Hematopoietic multipotent progenitor cell (in vitro differentiated cells): ENCODE measurements at places on chromosomes 12 and 14. TPM values are rescaled to one million over a fixed set of nuclear protein-coding genes. Genes with fewer than 3 reads are reported as not detected.

DNA sequence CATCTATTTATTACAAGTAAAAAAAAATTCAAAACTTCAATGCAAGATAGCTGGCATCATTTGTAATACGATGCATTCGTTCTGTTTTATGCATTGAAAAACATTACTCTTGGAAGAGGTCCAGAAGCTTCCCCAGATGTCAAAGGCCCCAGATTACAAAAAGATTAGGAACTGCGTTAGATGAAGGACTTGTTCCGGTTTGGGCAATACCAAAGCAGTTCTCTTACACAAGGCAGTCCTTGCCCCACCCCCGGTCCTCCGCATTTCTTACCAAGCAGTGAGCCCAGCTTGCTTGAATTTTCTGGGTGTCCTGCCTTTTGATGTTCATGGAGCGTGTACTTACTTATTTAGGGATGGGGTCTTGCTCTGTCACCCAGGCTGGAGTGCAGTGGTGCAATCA is 4.8 kb upstream of the HVCN1 start:
- no peak for DNase-seq

DNA sequence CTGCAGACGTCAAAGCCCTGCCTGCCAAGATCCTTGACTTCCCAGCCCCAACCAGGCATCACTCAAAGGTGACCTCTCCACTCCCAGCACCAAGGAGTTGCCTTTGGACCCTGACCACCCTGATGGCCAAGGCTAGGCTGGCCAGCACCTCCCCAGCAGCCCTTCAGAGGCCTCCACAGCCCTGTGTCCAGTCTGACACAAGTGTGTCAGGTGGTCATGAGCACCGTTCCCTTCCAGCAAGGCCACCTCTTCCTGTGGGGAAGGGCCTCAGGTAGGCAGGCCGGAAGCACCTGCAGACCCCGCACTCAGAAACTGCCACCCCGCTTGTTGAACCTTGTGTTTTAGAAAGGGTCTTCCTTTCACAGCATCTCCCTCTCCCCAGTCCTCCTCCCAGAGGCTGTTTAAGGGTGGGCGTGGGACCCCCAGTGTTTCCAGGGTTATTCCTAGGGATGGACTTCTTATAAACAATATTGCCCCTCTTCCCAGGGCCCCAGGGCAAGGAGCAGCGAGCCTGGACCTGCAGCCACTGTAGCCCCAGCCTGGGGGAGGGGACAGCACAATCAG is 13.2 kb upstream of the INF2 start:
- DNase-seq: no peak

GRCh38 chr12:123902821-123903220 is 69.8 kb downstream of the CCDC92 start:
- no peak for DNase-seq

The SLC7A8 gene
- total RNA-seq: 2.2 TPM

The KRT83 gene
- total RNA-seq: not detected

DNA sequence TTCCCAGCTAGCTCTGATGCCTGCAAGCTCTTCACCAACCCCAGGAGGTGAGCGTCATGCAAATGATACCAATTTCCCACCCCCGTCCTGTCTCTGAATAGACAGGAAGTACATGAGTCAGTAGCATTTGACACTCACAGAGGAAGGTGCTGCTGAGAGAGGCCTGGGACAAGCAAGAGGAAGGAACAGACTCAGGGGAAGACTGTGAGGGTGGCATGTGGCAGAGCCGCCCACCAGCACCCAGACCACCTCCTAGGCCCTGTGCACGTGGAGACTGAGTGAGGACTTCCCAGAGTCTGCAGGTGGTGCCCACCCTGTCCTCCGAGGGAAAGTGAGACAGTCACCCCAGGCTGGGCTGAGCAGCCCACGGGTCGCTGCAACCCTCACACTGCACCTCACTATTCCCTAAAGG is 199.5 kb upstream of the SFSWAP start:
- peak; percentile 88 for DNase-seq

DNA sequence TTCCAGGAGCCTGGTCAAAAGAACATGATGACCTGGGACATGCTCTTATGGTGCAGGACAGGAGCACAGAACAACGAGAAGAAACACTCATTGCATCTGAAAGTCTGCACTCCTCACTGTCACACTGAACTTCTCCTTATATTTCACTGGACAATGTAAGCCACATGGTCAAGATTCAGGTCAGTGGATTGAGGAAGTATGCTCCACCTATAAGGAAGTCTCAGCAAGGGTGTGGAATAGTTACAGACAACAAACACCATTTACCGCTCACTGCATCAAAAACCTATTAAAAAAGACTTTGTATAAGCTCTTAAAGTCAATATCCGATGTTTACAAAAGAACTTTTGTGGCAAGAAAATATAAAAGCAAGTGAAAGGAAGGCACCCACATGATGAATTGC is 153.1 kb upstream of the FOXG1 start:
- no peak for DNase-seq

GRCh38 chr12:6684609-6685008 is 4.6 kb downstream of the ZNF384 start:
- DNase-seq: no peak

The VAMP1 gene
- total RNA-seq: 11.8 TPM

GRCh38 chr12:62767496-62767895 is 167.5 kb downstream of the PPM1H start:
- no peak for DNase-seq

The PLEKHG7 gene
- total RNA-seq: not detected

The SLC10A1 gene
- total RNA-seq: not detected

DNA sequence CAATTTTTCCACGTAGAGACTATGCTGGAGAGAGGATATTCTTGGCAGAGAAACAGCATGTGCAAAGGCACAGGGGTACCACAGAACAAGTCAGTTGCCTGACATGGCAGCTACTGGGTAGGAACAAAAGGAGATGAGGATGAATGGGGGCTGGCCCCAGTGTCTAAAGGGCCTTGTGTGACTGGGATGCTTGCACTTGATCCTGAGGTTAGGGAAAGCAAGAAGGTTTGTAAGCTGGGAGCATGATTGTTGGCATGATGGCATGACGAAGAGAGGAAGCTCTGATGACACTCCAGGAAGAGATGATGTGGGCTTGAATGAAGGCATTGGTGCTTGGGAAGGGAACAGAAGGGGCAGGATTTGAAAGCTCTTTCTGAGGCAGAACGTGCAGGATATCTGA is 139.1 kb downstream of the ZFP36L1 start:
- no peak for DNase-seq

GRCh38 chr14:23364164-23365035 is 572 bp downstream of the EFS start:
- no peak for DNase-seq

GRCh38 chr14:92687681-92688433 is 60.6 kb downstream of the LGMN start:
- DNase-seq: no peak

- no peak for DNase-seq
These were observed 89.4 kb downstream of the UNC79 start for GRCh38 chr14:93520053-93520607.

DNA sequence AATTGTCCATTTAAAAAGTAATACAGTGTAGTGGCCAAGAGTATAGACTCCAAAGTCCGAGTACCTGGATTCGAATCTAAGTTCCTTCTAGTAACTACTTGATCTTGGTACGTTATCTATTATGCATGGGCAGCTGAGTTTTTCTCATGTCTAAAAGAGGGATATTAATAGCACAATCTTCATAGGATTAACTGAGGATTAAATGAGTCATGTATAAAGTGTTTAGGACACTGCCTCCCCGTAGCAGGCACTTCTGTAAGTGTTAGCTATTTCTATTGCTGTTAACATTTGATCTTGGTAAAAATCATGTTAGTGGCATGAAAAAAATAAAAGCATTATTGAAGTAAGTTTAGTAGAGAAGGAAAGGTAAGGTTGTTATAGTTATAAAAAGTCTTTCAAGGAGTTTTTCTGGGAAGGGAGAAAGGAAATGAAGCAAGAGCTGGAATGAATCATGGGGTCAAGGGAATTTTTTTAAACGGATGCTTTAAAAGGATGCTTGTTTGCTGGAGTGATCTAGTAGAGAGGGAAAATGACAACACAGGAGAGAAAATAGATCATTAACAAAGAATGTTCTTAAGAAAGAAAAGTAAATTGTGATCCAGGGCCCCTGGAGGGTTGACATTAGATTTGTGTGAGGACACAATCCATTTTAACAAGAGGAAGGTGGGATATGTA is 502.2 kb upstream of the USP15 start:
- DNase-seq: no peak

The STXBP6 gene
- 5.1 TPM for total RNA-seq

DNA sequence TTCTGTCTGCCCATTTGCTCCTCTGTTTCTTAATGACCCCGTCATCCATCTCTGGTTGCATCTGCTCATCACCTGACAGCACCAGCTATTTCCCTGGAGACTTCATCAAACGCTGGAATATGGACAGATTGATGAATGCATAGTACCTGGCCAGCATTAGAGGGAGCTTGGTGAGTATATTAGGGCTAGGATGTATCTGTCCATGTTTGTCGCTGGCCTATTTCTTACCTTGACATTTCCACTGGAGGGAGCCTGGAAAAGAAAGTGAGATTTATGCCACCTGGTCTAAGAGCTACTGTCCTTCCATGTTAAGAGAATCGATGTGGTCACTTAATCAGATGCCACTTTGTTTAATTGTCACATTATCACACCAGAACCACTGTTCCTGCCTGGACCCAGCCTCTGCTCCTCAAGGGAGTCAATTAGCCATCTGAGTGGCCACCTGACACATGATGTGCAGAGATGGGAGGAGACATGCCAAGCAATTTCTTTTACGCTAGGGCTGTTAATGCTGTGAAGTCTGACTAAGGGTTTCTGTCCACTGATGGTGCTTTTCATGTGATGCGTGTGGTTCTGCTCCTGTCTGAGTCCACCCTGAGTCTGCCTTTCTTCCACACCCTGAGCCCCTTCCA is 75.3 kb upstream of the SFSWAP start:
- no peak for DNase-seq

DNA sequence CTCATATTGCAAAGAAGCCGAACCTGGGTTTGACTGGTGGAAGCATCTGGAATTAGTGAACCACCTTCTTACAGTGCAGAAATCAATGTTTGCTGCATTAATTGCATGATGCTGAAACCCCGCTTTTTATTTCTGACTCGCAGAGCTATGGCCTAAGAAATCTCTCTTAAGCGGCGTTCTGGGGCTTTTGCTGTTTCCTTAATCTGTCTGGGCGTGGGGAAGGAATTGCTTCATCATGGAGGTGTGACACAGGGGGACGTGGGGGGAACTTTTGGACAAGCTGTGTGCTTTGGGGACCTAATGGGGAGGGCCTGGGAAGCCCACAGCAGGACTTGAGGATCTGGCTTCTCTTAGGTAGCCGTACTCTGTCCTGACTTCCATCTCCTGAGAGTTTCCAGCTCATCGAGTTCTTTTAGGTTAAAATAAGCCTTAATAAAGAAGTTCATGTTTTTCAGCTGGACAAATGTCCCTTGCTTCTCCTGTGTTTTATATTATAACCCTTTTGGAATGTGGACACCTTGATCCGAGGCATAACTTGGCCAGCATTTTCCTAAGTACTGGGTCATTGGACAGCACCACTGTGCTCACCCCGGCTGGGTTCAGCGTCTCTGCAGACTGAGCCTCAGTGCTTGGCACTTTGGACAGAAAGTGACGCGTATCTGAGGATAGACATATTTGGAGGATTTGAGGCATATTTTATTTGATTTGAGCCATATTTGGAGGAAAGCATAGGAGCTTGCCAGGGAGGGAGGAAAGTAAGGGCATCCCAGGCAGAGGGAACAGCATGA is 192.1 kb upstream of the MYL2 start:
- no peak for DNase-seq

DNA sequence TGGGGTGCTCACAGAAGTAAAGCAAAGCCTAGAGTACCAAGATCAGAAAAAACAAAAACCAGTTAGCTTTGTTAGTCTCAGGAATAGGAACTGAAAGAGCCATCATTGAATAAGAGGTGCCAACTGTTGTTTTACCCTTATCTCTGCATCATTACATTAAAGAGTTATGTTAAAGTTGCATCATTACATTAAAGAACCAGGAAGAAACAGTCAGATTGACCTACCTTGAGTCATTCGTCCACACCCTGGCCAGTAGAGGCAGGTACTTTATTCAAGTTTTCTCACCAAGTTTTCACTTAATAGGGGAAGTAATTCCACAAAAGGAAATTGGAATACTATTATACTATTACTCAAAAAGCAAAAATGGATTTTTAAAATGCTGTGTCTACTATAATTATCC is 121.7 kb upstream of the CNOT2 start:
- no peak for DNase-seq
